ENCODE measurements at places on chromosomes 12 and 14.

- no peak for DNase-seq
These were observed 70.3 kb upstream of the STXBP6 start for GRCh38 chr14:25120261-25120660.

GRCh38 chr12:85557850-85558249, 277.8 kb downstream of the ALX1 start:
- DNase-seq, result no peak

DNA sequence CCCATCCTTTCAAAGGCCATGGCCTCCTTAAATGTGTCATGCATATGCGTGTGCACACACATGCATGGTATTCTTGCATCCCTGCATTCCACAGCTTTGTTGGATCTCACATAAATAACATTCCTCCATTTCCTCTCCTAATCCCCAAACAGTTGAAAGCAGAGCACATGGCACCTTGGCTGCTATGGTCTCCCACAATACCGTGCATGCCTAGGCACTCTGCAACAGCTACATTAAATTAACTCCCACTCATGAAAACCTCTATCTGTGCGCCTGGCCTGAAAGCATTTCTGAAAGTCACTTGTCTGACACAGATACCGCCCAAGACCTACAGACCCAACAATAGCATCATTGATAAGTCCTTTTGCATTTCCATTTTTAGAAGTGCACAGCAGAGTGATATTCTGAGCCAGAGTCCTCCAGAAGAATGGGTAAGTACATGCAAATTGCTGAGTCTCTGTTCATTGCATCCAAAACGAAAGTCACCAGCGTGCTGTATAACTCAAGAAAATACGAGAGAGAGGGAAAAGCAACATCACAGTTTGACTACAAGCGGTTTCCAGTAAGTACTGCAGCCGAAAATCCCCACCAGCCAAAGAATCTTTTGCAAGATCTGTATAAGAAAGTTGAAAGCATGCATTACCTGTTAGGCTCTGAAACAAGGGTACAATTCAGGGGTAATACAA, 436 bp downstream of the ASB2 start:
- no peak for DNase-seq

DNA sequence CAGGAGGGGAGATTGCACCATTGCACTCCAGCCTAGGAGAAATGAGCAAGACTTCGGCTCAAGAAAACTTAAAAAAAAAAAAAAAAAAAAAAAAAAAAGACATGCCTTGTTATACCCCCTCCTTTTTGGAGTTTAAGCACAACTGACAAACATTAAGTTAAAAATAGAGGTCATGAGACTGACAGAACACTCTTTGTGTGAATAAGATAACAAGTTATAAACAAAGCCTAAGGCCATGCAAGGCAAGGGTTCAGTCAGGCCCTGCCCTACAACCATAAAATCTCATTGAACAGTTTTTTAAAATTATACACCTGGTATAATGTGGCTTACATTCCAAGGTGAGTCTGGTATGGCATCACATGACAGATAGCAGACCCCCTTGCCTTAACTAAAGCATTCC, 39.3 kb downstream of the TSPAN19 start:
- DNase-seq, result no peak

DNA sequence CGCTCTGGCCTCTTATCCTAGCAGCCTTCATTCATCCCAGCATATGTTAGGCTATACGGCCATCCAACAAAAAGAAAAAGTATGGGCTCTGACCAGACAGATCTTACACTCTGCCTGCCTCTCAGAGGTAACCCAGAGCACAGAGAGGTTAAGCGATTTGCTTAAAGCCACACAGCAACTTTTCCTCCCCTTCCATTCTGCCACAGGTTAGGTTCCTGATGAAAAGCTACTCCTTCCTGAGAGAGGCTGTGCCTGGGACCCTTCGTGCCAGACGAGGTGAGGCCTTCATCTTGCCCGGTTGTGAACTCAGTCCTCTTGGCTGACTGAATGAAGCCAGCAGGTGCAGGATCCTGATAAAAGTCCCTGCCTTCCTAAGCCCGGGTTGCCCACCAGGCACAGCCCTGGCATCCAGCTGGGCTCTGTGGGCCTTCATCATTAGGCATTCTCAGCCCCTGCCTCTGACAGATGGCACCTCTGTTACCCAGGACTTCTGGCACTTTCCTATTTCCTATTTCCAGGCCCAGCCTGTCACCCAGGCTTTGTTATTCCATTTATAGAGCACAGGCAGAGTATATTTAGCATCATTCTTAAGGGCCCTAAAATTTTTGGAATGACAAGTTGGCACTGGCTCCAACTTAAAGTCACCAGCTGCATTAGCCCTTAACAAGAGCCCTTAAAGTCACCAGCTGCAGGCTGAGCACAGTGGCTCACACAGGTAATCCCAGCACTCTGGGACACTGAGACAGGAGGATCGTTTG, 12.8 kb downstream of the SOAT2 start:
- DNase-seq, result no peak

GRCh38 chr14:61140872-61141271, 140.3 kb downstream of the TMEM30B start:
- DNase-seq, result peak; percentile 84

DNA sequence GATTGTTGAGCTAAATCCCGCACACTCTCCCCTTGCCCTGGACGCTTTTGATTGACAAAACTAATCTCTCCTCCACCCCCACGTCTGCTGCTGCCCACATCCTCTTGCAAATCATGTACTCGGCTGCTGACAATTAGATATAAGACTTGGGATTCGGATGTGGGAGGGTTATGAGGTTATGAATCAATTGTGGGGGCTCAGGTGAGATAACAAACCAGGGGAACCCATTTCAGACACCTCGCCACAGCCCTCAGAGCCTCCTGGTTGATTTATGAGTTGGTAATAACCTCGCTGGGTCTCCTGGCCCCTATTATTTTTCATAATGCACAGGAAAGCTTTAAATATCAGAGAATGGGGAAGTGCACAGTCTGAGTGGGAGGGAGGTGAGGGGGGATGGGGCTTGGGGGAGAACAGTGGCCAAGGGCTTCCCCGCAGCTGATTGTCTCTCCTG, 449.9 kb downstream of the DPF3 start:
- DNase-seq, result no peak

DNA sequence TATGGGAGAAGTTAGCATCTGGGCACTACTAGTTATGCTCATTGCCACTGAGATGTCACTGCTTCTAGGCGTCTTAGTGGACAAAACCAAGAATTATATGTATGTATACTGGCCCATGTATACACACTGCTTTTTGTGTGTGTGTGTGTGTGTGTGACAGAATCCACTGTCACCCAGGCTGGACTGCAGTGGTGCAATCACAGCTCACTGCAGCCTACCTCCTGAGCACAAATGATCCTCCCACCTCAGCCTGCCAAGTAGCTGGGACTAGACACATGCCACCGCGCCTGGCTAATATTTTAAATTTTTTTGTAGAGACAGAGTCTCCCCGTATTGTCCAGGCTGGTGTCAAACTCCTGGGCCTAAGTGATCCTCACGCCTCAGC, 25.2 kb downstream of the LIMA1 start:
- DNase-seq, result no peak

GRCh38 chr14:97975962-97976361, 1178.8 kb downstream of the VRK1 start:
- no peak for DNase-seq

DNA sequence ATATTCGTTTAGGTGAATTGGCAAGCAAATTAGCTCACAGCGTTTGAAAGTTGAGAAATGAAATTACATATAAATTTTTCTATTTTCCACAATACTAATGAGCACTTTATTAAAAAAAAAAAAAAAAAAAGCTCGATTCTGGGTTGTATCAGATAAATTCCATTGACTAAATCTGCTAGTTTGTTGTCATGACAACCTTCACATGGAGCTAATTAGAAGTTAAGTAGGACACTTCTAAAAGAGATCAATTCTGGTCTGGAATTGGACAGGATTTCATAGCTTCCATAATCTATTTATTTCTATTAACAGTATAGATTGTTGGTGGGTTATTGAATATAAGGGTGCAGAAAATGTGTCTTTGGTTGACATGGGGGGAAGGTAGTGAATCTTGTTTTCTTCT, 85.5 kb upstream of the NEDD1 start:
- no peak for DNase-seq

GRCh38 chr12:71160585-71160984, 2.8 kb upstream of the TSPAN8 start:
- peak; percentile 1 for DNase-seq

GRCh38 chr14:91729756-91730155, 2.1 kb downstream of the CATSPERB start:
- no peak for DNase-seq

GRCh38 chr12:11136075-11136474, 1.6 kb upstream of the TAS2R30 start:
- DNase-seq, result no peak

GRCh38 chr12:107429006-107429705, 256.4 kb upstream of the PWP1 start:
- no peak for DNase-seq

GRCh38 chr14:101169267-101169666, 265.7 kb upstream of the RTL1 start:
- no peak for DNase-seq

- peak; percentile 37 for DNase-seq
These were observed 2.2 kb downstream of the ASIC1 start for GRCh38 chr12:50059440-50060119.

GRCh38 chr14:33052943-33053342, 114.3 kb downstream of the NPAS3 start:
- no peak for DNase-seq

DNA sequence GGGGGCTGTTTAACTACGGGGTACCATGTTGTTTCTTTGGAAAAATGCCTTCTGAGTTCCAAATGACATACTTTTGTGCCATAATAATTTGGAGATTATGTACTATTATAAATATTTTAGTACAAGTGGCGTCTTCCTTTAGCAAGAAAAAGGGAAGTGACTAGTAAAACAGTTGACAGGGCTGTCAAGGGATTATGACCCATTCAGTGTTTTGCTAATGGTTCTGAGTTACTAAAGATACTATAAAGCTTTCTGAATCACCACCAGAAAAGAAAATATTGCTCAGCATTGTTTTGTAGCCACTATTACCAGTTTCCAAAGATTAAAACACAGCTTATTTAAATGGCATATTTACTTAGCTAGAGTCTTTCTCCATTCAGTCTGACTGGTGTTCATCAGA, 334.9 kb downstream of the SNAPC1 start:
- no peak for DNase-seq

- no peak for DNase-seq
These were observed 64.2 kb upstream of the DICER1 start for GRCh38 chr14:95221531-95221930.

- DNase-seq, result no peak
These were observed 46.5 kb downstream of the ITPR2 start for GRCh38 chr12:26786491-26786864.

DNA sequence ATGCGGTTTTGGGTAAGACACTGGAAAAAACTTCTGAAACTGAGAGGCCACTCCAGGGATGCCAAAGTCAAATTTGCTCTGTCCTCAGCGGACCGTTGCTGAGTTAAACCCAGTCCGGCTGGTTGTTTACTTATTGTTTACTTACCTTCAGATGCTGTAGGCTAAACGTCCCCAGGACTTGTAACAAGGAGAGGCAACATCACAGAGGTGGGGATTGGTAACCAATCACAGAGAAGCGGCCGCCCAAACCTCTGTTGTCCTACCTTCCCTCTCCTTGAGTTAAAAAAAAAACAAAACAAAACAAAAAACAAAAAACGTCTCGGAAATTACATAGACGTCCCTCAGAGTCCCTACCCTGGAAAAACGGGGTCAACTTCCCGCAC, 380 bp downstream of the ANO2 start:
- DNase-seq, result no peak

DNA sequence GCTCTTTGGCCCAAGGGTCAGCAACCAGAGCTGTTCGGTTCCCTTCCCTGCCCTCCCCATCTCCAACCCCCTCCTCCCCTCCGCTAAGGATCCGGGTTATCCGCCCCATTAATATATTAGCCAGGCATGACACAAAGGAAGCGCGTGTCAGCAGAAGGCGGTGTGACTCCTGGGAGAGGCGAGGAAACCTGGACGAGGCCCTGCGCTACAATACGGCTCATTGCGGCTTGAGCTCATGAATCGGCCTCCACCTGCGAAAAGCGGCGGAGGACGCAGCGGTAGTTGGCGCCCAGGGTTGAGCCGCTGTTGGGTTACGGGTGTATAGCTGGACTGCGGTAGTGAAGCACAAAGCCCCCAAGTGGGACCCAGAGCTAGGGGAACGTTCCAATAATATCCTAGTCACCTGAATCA, 9.9 kb downstream of the FOXA1 start:
- no peak for DNase-seq

GRCh38 chr12:10722905-10723746, at the start of gene YBX3:
YBX3 (minus strand) TSS chr12:10723323; CDS start chr12:10723111, 212 bp downstream.
- DNase-seq, result peak; percentile 80

All from iris pigment epithelial cell (primary cell).